ENCODE measurements at places on chromosomes 5 and 9.

DNA sequence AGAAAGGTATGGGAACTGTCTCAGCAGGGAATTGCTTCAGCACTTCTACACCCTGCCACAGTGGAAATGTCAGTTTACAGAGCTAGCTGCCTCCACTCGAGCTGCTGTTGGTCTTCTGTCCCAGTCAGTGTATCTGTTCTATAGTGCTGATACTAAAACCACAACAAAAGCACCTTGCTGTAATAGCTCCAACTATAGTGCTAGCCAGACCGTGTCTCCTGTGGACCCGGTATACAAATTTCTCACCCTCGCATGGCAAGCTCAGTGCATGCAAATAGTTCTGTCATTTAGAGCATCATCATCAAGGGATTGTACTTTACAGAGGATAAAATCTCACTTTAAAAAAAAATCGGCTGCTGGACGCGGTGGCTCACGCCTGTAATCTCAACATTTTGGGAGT is 51.5 kb upstream of the IQGAP2 start:
- DNase-seq = no peak

- DNase-seq = no peak
Observed at GRCh38 chr9:99647604-99648003, 174.1 kb upstream of the NR4A3 start.

- DNase-seq = no peak
Observed at GRCh38 chr5:134174841-134175839, 1.6 kb downstream of the SKP1 start.

DNA sequence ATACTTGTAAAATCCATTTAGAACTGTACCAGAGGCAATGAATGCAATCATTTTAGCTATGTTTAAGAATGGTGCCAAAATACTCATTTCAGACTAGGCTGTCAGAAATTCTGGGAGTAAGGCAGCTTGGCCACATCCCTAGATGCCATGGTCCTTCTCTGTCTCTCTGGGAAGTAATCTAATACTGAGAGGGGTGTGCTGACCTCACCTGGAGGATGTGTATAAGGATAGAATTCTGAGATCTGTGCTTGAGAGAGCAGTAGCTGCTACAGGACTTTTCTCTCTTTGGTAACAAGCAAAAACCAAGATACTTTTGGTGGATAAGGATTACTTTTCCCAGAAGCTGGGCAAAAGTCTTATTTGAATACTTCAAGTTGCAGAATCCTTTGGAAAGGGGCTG is 68.1 kb upstream of the MRPS30 start:
- DNase-seq = no peak

- no peak for DNase-seq
Observed at GRCh38 chr9:99368341-99369326, 146.6 kb downstream of the SEC61B start.

- DNase-seq = no peak
Observed at GRCh38 chr5:78592735-78593386, 55.7 kb downstream of the LHFPL2 start.

GRCh38 chr5:147898875-147899401 is 7.4 kb downstream of the C5orf46 start:
- no peak for DNase-seq
